Effector CD8-positive, alpha-beta T cell (primary cell): ENCODE measurements at places on chromosomes 12 and 14.

GRCh38 chr14:30921305-30921704 lies 46.9 kb downstream of the COCH start:
- no peak for DNase-seq

DNA sequence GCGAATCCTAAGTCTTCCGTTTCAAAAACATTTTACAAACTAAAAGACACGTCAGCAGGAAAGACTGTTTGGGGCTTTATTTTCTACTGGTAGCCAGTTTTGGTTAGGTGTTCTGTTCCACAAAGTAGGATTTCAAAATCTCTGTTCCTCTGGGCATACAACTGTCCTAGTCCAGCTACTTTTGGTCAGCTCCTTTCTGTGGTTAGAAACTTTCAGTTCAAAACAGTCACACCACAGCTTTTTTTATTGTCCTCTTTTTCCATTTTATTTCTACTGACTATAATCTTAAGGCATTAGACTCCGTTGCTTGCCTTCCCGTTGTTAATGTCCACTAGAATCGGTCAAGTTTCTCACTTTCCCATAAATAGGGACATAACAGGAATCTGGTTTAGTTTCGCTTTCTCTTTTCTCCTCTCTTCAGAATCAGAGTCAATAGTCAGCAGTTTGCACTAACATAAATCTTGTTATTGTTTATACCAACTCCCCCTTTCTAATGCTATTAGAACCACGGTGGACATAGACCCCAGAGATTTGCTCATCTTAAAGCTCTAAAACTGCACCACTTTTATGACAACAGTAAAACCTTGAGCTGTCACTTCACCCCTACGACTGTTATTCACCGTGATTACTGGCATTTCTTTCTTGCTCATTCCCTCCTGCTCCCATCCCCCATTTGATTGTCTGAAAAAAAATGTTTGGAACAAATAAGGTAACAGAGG lies 41.5 kb upstream of the NPAS3 start:
- DNase-seq, result no peak

DNA sequence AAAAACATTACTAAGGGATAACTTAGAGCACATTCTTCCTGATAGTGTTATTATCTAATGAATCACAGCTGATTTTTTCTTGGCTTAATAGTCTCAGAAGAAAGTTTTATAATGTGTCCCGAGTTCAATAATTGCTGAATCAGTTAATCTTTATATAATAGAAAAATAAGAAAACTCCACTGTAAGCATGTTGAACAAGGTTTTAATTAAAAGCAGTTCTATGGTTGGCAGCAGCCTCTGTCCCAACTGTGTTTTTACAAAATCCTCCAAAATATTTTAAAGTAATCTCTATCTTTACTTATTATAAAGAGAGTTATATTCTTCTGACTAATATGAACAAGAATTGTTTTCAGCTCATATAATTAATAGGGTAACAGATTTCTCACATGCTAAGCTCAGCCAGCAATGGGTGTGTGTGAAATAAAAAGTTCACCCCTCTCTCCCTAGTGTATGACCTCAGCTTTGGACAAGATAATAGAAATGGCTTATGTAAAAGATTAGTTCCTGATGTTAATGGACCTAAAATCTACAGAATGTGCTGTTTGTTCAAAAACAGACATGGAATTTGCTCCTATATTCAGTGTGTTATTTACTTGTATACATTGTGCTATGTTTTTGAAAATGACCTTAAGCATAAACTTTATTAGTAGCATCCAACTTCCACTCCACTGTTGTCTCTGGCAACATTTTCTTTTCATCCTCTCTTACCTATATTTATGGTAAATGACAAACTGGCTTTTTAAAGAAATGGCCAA lies 67.1 kb upstream of the DCN start:
- DNase-seq, result no peak

DNA sequence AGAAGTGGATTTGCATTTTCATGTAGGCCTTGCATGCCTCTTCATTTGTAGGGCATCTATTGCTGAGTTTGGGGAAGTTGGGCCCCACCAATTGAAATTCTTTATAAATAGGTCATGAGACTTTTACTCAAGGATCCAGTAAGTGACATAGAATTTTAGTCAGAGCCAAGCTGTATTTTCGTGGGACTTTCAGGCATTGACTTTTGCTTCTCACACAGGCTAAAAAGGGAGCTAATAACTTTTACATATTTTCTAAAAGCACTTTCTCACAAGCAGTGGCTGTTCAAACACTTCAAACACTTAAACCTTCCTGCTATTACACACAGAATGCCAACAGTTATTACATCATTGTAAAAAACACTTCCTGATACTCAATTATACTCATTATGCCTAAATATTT lies 260.5 kb downstream of the MSRB3 start:
- DNase-seq, result no peak

DNA sequence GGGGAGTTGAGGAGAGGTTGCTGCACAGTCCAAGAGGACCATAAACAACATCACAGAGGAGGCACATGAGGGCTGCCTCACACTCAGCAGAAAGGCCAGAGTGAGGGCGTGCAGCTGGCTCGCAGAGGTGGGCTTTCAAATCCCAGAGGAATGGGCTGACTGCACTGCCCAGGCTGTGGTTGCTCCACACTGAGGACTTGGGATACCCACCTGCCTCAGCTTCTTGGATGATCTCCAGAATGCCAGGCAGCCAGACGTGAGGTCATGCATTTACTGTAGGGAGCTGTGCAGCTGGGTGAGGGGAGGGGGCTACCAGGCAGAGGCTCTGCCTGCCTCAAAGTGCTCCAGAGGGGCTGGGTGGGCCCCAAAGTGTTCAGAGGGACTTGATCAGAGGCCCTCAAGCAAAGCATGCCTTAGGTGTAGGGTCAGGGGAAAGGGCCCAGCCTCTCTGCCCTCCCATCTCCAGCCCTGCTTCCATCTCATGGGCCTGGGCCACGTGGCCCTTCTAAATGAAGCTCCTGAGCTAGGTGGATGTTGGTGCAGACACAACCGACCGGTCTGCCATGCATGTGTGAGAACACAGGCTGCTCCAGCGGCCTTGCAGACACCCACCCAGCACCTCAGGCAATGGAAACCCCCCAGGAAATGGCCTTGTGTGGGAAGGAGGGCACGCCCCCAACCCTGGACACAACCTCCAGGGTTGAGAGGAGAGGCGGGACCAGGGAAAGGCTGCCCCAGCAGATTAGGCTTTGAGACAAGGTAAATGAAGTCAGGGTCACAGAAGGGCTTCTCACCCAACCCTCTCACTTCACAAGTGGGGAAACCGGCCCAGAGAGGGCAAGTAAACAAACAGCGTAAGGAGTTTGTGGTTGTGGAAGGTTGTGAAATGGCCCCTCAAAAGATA lies 90.8 kb downstream of the NTF3 start:
- DNase-seq, result no peak

DNA sequence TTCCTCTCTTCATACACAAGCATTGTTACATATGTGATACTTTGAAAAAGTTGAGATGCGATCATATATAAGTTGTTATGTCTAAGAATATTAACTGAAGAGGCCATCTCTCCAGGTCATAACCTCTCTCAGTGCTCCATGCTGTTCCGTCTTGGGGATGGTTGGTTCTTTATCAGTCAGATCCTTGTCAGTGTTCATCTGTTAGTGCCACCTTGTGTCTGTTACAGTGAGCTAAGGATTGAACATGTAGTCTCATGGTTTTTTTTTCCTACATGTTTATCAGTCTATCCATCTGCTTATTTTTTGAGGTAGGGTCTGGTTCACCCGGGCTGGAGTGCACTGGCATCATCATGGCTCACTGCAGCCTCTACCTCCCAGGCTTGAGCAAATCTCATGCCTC lies 30.5 kb downstream of the EP400 start:
- DNase-seq, result no peak

DNA sequence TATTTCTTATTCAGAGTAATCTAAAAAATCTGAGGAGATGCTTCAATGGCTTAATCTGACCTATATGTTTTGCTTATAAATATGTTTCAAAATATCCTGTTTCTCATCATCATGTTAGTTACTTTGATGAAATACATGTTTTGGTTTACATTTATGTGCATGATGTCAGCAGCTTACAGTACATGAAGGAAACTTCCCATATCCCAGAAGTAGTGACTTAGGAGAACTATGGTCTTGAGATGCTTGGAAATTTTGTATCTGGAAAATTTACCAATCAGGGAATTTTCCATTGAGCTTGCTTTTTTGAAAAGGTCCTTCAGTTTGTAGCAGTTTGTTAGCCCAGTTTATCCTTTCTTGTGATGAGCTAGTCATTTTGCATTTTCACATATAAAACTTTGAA lies 73.3 kb downstream of the RASSF8 start:
- no peak for DNase-seq

DNA sequence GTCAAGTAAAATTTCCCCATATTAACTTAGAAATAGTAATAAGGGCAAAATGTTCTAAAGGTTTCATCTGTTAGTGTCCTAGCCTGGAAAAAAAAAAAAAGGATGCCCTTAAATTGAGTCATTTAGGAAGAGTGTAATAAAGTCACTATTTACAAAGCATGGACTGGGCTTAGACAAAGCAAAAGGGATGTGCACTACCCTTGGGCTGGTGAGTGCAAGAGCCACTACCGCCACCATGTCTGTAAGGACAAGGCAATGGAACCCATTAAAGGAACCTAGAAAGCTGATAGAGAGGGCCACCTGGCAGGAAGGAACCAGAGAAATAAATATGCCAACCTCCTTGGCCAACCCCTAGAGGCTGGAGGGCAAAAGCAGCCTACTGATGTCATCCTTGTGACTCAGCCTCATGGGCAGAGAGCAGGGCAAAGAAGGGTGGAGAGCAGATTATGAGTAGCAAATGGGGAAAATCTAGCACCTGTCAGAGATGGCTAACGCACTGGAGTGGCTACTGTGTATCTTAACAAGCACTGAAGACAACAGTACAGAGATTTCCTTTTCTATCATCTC lies 59.5 kb upstream of the FUT8 start:
- DNase-seq, result no peak

GRCh38 chr14:63470962-63471793 lies 72.0 kb downstream of the PPP2R5E start:
- no peak for DNase-seq

DNA sequence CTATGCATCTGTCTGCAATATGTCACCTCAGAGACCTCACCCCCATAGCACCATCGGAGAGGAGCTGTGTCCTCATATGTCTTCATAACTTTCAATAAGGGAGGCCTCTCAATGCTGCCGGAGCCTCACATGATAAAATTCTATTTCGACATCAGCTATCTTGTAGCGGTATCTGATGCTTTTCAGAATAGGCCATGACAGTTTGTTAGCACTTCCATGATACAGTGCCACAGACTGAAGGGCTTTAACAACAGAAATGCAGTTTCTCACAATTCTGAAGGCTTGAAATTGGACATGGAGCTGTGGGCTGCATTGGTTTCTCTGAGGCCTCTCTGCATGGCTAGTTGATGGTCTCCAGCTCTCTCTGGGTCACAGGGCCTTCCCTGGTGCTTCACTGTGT lies 125.0 kb upstream of the PZP start:
- DNase-seq, result no peak

DNA sequence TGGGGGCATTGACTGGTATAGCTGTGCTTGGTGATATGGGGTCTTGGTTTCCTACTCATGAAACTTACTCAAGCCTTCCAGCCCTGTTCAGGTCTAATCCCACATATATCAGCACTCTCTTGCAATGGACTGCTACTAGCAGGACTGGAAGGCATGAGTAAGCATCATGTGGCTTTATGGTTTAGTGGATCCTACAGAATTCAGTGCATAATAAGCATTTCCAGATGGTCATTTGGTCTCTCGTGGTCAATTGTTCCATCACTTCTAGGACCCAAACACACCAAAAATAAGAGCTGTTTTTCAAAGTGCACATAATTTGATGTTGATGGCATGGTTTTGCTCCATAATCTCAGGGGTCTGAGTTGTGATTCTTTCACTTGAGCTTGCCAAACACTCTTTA lies 114.4 kb downstream of the LMNTD1 start:
- DNase-seq, result no peak

DNA sequence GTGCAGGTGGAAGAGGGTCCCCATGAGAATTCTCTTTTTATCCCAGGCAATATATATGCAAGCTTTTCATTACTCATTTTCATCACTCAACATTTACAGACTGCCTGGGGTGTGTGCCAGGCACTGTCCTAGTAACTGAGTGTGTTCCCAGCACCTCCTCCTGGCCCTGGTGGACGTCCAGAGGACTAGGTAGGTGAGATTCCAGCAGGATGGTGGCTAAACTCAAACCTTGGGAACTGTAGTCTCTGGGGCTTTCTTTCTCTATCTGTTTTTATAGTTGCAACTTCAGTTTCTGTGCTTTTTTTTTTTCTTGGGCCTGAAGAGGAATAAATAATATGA lies 63.8 kb downstream of the SUSD6 start:
- no peak for DNase-seq

DNA sequence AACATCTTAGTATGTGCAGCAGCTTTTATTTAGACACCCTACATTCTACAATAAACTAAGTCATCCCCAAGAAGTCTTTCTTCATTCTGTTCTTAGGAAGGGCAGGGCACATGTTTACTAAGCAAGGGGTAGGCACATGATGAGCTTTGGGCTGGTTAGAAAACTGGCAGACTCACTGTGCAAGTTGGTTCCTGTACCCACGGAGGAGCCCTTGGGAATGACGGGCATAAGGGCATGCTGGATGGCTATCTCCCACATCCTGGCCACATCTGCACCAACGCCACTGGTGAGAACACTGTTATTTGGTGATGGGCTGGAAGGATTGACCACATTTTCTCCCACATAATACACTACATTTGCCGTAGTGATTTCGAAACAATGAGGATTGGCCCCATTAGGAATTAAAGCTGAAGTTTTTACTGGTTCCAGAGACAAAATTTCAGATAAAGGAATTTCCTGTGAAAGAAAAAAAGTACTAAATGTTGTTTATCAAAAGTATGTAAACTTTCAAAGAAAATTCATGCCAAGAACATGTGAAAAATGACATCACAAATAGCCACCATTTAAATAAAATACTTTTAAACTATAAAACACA lies 297.0 kb downstream of the PRKD1 start:
- no peak for DNase-seq

DNA sequence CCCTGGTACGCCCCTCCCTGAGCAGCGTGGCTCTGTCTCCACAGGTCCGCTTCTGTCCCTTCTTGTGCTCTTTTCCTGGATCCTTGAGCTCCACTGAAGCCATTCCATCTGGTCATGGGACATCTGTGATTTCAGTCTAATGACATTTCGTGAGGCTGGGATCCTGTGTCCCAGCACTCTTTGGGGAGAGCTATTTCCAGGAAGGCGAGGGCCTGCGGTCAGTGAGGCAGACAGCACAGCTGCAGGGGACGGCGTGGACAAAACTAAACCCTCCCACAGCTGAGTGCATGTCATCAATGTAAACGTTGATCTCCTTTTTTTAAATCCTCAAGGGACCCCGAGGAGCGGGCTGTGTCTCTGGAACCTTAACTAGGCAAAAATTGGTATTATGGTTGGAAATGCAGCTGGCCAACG lies 127.7 kb downstream of the DACT1 start:
- no peak for DNase-seq

DNA sequence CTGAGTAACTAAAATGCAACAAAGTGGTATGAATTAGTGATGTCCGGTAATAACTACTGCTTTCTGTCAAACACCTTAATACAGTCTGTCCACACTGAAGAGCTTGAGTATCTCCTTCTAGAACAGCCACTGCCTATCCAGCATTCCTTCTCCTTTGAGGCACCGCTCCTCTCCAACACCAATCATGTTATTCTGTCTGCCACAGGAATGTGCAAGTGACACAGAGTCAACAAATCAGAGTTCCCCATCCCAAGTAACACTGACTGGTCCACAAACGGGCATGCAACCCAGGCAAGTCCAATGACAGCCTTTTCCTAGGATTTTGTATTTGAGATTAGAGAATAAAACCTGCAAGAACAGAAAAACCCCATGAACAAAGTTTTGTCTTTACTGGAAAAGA lies 3.8 kb downstream of the GXYLT1 start:
- no peak for DNase-seq

GRCh38 chr12:84702001-84702400 lies 210.6 kb downstream of the SLC6A15 start:
- no peak for DNase-seq
